ENCODE measurements at places on chromosomes 6 and 20. TPM values are rescaled to one million over a fixed set of nuclear protein-coding genes. Genes with fewer than 3 reads are reported as not detected.

FAM83C gene
- total RNA-seq = not detected

SLC32A1 gene
- not detected for total RNA-seq

DEF6 gene
- under 0.01 TPM for total RNA-seq

C2 gene
- not detected for total RNA-seq

SLC22A16 gene
- not detected for total RNA-seq

MYL9 gene
- total RNA-seq = 1.7 TPM

PRKN gene
- total RNA-seq = 0.15 TPM

ME1 gene
- total RNA-seq = 6.8 TPM

KCNK16 gene
- total RNA-seq = not detected

GPSM3 gene
- total RNA-seq = 3.8 TPM

LHFPL5 gene
- not detected for total RNA-seq

PDRG1 gene
- 5.2 TPM for total RNA-seq

LINC00237 gene
- total RNA-seq = not detected

PI16 gene
- not detected for total RNA-seq

PRIM2 gene
- total RNA-seq = 24.0 TPM

NR2E1 gene
- total RNA-seq = not detected

ZSCAN9 gene
- 14.6 TPM for total RNA-seq

HLA-DMA gene
- 2.1 TPM for total RNA-seq

PNLDC1 gene
- 0.30 TPM for total RNA-seq

SLC52A3 gene
- not detected for total RNA-seq

SRSF3 gene
- 638 TPM for total RNA-seq

MRAP2 gene
- 18.8 TPM for total RNA-seq

REM1 gene
- not detected for total RNA-seq

Measured in epithelial cell of umbilical artery (primary cell).